ENCODE measurements at places on chromosomes 5 and 9.
A peak's percentile ranks its signal among the peaks of the same experiment; 100 is the strongest.

DNA sequence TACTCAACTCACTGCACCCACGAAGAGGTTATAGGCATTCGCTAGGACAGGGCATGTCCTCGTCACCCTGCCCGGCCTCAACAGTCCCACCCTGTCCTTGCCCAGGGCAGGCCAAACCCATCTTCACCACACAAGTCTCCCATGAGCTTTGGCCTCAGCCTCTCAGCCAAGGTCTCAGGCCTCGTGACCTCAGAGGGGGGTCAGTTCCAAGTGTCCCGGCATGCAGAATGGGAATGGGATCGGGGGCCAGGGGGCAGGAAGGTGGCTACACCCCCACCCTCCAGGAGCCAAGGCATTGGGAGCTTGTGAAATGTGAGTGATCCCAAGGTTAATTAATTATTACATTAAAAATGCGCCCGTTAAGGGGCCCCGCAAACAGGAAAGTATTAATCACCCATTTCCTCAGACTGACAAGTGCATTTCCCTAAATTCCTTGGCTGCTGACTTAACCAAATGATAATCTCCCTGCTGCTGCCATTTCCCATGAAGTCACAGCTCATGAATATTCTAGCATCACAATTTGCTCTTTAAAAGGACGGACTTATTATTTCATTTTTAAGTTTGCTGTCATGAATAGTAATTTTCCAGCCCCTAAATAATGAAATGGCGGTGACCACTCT, 8.0 kb upstream of the UBAC1 start:
- DNase-seq, result no peak

DNA sequence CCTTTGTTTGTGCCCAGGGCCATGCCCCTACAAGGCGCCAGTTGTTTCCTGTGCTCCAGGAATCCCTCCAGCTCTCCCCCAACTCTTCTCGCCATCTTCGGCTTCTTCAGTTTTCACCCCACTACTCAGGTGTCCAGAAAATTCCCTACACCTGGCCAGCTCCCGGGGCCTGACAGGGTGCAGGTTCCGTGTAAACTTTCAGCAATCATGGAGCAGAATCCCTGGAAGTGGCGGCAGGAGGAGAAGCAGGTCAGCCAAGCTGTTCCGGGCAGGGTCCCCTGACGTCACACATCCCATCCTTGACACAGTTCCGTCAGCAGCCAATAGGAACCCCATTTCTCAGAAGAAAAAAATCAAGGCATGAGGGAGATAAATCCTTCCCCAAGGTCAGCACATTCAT, 12.2 kb upstream of the ADGRD2 start:
- no peak for DNase-seq

DNA sequence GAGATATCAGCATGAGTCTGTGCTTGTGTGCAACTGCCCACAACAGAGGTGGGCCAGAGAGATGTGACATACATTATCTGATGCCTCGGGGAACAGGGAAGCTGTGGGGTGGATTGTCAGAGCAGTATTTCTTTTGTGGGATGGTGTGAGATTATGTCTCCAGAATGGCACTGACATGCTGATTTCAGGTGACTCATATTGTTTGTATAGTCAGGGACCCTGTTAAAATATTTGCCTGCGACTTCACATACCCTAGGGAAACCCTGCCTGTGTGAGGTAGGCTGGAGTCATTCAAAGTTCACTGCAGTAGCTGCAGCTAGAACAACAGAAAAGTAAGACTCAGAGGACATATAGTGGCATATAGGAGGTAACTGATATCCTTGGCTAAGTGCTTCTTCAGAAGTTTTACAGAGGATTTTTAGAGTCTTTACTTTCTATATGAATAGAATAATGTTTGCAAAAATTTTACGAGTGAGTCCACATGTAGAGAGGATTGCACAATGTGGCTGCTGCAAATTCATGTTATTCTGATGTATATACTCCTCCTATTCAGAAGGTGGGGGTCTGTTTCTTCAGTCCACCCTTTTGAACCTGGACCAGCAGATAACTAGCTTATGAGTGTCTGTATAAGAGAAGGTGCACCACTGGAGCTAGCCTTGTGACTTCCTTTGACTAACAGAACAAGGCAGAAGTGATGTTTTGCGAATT, 89.3 kb downstream of the MACIR start:
- no peak for DNase-seq

DNA sequence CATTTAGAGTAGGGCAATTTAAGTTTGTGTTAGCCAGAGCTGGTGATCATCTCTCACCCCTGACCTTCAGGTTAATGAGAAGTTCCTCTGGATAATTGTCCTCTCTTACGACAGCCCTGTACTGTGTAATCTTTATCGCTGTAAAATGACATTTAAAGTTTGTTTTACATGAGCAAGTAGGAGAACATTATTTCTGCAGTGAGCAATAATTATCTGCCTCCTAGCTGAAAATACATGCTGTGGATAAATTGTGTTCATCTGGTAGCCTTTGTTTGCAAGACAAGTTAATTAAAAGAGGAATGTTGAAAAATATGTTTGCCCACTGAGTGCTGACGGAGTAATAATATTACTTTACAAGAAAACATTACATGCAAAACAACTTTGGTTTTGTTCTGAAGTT, 1083.8 kb upstream of the NUDT12 start:
- no peak for DNase-seq

DNA sequence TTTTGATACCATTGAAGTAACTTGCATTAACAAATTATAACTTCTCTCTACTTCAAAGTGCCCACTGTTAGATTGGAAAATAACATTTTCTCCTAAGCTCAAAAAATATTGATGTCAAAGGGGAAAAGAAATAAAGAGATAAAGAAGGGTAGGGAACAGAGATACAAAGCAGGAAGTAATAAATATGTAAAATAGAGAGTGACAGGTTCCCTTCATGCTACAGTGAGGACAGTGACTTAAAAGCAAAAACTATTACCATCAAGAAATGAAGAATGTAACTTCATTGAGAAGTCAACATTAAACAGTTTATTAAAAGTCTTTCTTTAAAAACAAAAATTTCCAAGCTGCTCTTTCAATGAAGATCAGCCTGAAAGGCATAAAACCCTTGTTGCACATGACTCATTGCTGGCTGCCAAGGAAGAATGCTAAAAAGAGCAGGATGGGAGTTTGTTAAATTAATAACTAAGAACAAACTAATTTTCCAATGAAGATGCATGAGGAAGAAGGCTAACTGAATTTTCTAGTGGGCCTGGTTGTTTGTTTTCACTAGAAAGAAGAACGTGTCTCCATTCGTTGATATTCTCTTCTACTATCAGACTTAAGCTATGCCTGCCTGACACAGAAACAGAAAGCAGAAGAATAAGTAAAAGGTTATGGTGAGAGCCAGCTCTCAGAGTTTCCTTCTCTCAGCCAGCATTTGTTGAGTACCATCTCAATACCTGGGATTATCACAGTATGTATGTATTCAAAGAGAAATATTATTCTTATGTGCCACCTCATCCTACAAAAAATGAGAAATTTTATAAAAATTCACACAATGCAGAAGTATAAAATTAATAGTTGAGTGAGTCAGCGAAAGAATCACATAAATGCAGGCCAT, 197.8 kb upstream of the NREP start:
- no peak for DNase-seq

GRCh38 chr5:94192658-94193391, 425.6 kb downstream of the KIAA0825 start:
- DNase-seq, result peak; percentile 11

DNA sequence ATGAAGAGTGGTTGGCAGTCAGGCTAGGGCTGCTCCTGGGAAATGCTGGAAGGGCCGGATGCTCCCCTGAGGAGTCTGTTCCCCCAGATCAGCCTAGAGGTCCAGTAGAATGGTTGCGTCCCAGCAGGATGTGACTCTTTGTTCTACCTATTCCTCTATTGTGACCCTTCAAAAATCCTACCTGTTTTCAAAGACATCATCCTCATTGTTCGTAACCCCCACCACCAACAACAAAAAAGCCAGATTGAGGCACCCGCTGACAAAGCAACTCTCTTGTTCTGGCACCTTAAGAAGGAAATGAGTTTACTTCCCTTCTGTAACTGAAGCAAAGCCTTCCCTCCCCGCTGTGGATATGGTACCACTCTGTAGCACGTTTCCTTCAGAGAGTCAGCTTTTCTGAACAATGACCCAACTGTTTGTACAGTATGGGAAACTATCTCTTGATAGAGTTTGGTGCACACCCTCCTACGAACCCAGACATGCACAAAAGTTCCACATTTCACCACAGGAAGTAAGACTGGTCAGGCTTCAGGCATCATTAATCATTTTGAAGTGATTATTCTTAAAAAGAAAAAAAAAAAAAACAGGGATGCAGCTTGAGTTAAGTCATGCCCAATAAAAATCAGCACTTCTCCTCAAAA, 207.2 kb downstream of the ENC1 start:
- no peak for DNase-seq

GRCh38 chr5:91639744-91640143, 256.6 kb upstream of the ARRDC3 start:
- DNase-seq, result no peak
